Activated T-cell treated with anti-CD3 and anti-CD28 coated beads for 24 hours (primary cell): ENCODE measurements at places on chromosomes 7 and 10.

DNA sequence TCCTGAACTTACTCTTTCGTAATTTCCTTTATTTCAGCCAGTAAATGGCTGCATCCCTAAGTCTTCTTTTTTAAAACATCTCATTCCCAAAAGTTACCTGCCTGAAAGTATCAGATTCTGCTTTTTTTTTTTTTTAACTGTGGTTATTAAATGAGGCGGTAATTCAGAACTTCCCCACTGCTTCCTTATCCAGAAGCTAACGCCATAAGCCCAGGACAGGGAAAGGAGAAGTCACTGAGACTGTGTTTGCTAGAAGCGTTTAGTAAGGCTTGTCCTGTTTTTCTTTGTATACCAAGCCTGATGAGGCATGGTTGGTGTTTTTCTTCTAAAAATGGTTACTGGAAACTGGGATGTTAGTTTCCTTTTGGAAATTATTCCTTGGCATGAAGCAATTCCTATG, 197.8 kb downstream of the CELF2 start:
- DNase-seq, result no peak

DNA sequence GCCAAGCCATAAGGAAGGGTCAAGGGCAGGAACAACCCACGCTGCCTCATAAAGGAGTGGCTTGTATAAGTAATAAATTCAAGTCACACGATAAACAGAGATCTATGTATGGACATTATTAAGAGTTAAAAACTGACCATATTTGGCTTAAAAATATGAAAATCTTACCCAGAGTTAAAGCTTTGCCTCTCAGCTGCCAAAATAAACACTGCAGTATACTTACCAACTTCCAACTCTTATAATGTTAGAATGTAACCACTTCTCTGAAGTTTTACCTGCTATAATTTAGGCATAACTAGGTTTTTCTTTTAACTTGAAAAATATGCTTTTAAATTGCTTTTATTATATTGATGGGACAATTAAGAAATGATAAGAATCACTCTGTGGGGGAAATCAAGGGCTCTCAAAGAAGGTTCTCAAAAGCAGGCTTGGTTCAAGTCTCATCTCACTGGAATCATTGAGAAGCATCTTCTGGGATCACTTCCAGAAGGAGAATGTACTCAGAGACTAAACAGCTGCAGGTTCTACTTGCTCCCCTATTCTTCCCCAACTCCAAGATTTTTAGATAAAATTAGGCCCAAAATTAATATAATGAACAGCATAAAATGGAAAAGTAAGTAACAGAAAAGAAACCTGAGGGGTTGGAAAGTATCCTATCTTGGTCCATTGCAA, 16.1 kb upstream of the CAV2 start:
- no peak for DNase-seq

- DNase-seq, result no peak
These were observed 82.7 kb downstream of the CPXM2 start for GRCh38 chr10:123808906-123809305.

GRCh38 chr7:143345428-143345900, 17.0 kb downstream of the FAM131B start:
- DNase-seq, result peak; percentile 59

- DNase-seq, result no peak
These were observed 185.0 kb downstream of the PDE1C start for GRCh38 chr7:31885171-31885570.

DNA sequence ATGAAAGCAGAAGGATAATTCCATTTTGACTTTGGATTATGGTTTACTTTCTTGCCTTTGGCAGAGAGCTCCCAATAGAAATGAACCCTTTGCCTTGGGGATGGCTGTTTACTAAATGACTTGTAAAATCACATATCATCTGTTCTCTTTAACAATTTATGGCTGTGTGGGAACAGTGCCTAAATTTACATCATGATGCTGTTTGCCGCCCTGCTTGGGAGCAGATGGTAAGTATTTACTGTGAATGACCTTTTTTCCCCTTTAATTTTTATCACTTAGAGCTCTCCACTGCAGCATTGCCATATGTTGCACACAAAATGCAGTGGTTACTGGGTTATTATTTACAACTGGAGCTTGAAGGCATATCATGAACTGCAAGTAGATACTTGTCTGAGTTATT, 13.4 kb downstream of the HEPACAM2 start:
- no peak for DNase-seq

DNA sequence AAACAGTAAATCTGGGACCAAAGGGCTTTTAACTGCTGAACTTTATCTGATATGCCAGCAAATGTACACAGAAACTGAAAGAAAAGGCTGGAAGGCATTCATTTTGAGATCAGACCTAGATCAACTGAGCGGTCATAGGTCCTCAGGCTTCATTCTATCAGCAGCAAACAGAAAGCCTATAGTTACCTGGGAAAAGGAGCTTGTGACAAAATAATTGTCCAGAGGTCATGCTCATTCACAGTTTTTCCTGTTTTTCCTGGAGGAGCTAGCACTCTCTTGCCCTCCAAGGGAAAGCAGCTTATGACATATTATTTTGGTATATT, 320.2 kb downstream of the AHR start:
- no peak for DNase-seq

- no peak for DNase-seq
These were observed 4.4 kb upstream of the TBL2 start for GRCh38 chr7:73582664-73583202.

DNA sequence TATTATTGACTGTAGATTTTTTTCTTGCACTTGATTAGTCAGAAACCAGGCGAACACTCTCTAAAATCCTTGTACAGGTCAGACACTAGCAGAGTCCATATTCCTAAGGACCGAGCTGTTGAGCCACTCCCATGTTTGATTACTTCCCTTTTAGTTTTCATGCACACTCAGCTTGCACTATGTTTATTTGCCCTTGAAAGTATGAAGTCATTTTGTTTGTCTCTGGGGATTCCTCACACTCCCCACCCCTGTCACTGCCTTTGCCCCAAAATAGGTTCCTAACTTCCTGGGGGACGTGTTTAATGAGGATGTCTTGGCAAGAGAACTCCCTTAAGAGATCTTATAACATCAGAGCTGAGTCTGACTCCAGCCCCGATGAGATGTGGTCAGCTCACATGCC, 182.1 kb downstream of the EVX1 start:
- DNase-seq, result no peak

GRCh38 chr10:12897278-12897677, 104.2 kb downstream of the CCDC3 start:
- DNase-seq, result no peak

- DNase-seq, result no peak
These were observed 387.8 kb downstream of the SEMA3D start for GRCh38 chr7:84799106-84799505.

DNA sequence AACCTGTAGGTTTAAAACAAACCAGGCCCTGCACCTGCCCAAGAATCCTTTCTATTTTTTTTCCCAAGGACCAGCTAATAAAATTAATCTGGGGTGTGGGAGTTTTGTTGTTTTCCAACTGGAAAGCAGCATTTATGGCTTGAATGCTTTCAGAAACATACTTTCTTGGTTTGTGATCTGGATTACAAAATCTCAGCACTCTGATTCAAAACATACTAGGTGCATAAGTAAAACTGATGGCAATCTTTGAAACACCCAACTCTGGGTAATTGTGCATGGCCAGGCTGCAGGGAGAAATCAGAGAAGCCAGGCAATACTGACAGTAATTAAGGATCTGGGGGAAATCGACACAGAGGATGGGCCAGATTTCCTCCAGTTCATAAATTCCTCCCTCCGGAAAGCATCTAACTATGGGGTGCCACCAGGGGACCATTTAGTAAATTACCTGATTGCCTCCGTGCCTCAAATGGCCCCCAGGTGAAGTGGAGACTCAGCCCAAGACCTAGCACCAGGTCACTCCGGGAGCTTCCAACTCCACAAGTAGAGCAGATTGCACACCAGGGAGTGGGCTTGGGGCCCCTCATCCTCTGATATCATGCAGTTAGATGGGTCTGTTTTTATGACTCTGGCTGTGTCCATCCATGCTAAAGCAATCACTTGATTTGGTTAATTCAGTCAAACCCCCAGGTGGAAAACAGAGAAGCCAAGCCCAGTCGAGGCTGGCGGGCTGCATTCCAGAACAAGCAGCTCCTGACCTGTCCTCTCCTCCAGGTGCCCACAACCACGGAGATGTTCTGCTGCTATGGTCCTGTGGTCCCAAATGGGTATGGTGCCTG, 15.2 kb upstream of the C10orf53 start:
- DNase-seq, result no peak

GRCh38 chr7:17042211-17042610, 160.4 kb upstream of the AGR3 start:
- no peak for DNase-seq

GRCh38 chr7:128005759-128006159, 25.5 kb downstream of the LRRC4 start:
- no peak for DNase-seq

DNA sequence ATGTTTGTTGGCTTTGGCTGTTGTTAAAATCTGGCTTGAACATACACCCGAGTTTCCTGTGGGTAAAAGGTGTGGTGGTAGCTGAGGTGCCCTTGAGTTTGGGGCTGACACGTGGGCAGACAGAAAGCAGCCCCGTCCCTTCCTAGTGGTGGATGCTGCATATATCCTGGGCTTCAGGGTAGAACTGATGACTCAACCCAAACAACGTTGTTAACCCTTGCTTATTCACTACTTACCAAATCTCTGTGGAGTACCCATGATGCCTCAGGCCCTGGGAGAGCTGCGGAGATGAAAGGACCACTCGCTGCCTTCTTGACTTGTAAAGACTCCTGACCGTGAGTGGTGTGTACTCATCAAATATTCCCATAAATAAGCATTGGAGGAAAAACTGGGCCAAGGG, 245.1 kb downstream of the RAB11FIP2 start:
- DNase-seq, result no peak

DNA sequence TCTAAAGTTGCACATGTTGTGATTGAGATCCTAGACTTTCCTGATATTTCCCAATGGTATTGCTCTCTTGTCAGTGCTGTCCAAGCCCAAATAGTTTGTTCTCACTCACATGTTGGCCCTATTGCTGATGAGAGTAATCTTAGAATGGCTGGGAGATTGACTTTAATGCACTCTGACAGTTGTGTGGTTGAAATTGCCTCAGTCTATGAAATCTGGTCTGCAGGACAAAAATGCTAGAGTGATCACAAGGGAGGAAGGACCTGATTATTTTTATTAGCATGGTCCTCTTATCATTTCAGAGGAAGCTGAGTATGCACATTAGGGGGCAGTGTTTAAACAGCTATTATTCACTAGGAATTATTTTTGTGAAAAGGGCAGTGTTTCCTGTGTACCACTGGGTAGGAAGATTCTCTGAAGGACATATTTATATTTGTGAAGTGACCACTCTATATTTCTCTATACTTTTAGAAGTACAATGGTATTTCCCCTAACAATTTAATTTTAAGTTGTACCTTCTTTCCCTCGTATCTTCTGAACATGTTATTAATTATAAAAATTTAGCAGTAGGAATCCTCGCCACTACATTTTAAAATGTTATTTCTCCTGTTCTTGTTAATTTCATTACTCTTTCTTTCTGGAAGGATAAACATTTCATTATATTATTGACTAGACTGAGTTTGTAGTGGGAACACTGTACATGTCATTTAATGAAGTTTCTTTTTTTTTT, 64.4 kb downstream of the SUGCT start:
- DNase-seq, result no peak

DNA sequence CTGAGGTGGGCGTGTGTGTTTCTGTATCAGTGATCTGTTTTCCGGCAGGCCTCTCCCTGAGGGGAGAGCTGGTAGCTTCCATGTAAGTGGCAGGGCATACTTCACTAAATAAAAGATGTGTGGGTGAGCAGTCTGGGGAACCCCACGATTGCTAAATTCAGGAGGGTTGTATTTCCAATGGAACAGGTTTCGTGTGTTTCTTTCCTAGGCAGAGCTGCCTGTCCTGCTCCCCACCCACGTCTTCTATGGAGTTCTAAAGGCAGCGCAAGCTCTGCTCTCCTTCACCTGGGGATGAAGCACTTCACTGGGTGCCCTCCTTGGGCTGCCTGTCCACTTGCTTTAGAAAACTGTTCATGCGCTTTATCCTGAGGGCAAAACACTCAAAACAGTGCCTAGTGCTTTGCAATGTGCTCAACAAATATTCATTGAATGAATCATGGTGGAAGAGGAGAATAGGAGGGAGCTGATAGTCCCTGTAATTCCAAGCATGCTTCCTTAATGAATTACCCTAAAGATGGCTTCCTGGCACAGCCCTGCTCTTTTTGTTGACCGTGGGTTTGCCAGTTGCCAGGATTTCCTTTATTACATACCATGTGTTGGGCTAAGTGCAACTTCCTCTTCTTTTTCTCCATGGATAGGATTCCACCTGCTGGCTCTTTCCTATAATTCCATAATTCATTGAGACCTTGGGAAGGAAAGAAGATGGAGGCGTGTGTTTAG, 50.6 kb upstream of the SRPK2 start:
- DNase-seq, result no peak

- no peak for DNase-seq
These were observed 1.4 kb downstream of the PPP1R17 start for GRCh38 chr7:31688372-31688771.

- no peak for DNase-seq
These were observed 109.0 kb upstream of the TMEM106B start for GRCh38 chr7:12102126-12102525.
